ENCODE measurements at places on chromosomes 2 and 18.
A peak's percentile ranks its signal among the peaks of the same experiment; 100 is the strongest.

DNA sequence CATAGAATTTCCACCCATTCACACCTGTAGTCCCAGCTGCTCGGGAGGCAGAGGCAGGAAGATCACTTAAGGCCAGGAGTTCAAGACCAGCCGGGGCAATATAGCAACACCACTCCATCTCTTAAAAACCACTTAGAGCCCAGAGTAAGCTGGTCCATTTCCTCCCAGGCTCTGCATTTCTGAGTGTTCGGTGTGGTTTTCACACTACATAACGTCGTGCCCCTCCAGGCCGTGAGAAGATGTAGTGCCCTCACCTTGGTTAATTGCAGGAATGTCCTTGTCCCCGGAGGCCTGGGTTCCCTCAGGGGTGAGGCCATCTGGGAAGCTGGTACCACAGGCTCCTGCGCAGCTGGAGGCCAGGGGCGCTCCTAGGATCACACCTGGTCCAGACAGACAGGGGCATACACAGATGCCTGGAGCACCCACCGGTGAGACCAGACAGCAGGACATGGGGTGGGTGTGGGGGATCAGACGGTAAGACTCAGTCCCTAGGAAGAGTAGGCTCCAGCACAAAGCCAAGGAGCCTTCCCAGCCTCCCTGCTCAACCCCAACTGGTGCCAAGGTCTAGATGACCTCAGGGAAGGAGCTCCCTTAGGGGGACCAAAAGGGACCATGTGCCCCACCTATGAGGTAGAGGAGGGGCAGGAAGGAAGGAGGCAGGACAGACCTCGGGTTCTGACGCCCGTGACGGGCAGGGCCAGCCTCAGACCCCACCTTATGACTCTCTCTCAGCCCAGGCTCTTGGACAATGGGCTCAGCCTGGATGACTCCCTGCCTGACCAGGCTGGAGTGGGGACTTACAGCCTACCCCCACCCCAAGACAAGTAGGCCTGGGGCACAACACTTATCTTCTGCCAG is 752 bp downstream of the ASTL start:
- DNase-seq, result no peak

DNA sequence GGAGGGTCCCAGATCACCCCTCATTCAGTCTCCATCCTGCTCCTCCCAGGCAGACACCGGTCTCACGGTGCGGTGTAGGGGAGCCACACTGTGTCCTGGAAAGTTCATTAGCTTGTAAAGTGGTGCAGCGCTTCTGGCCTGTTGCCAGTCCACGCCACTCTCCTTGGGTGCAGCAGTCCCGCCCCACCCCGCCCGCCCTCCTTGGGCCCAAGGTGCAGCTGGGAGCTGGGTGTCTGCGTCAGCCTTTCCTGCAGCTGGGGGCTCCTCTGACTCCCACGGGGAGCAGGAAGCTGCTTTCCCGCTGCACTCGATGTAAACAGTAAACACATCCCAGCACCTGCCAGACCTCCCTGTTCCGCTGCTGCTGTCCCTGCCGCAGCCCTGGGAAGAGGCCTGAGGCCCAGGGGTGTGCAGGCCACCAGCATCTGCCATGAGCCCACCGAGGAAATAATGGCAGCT is 53.8 kb upstream of the ASB18 start:
- DNase-seq, result no peak

DNA sequence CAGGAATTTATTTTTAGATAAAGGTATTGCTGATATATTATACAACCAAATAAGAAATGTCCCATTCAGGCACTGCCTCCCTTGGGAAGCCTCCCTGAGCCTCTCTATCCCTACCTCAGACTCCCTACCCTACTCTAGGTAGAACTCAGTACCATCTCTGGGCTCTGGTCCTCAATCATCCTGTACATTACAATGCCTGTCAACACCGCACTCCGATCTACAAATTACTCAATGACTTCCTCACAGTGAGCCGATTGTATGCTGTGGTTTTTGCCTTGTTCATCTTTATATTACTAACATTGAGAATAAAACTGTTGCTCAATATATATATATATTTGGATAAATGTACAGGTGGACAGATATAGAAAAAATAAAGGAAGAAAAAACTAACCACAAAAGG is 207.5 kb downstream of the STK39 start:
- DNase-seq, result no peak

GRCh38 chr2:136117391-136117841 is 533 bp downstream of the CXCR4 start:
- peak; percentile 36 for DNase-seq

GRCh38 chr2:231395188-231396057 is at the start of gene B3GNT7:
Gene B3GNT7 (plus strand): TSS chr2:231395710. CDS start chr2:231395804, 94 bp downstream.
- no peak for DNase-seq

DNA sequence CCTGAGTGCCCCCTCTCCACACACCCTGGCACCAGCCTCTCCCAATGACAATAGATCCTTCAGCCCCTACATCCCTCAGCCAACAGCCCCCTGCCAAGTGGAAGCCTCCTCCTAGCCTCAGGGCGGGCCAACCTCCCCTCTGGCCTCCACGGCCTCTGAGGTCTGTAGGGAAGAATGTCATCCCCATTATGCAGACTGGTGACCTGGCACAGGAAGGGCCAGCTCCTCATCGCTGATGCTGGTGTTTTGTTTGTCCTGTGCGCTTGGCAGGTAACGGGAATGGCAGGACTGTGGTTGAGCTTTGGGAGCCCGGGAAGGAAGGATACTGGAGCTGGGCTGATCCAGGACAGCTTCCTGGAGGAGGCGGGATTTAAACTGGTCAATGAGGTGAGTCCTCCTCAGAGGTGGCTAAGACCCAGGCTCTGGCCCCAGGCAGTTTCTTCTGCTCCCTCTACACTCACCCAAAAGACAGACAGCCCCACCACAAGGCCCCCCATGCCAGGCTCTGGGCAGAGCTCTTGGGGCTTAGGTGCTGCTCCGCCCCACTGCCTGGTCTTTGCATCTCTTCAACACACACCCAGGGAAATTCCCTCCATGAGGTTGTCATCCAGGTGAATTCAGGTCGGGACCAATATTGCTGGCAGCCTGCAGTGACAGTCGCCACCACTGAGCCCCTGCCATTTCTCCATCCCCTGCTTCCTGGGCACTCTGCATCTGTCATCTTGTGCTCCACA is 75.2 kb upstream of the SMAD7 start:
- DNase-seq, result no peak

DNA sequence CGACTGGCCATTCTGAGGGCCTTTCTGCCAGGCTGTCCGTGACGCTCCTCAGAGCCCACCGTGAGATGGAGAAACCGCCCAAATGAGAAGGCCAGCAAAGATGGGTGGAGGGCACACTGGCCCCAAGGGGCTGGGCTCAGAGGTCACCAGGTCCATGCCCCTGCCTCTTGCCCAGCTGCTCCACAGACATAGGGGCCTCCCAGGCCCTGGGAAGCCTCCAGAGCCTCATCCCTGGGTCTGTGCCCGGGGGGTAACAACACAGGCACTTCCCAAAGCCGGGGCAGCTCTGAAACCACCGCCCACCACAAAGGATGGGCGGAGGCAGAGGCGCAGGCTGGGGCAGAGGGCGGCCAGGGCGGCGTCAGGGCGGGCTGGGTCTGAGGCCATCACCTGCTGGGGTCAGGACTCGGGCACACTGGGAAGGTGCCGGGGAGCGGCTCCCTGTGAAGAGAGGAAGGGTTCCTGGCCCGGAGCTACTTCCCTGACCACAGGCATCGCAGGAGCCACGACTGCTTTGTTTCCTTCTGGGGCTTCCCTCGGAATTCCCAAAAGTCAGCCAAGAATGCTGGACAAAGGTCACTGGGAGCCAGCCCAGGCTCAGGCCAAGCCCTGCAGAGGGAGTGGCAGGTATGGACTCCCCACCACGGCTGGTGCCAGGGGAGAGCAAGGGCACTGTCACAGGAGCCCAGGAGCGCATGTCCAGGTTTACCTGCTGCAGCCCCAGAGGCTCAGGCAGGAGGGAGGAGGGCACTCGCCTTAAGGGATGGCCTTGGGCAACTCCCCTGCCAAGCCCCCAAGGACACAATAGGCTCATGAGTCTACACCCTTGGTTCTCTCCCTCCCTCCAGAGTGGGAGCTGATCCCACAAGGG is 9.4 kb downstream of the CYP26B1 start:
- no peak for DNase-seq
